ENCODE measurements at places on chromosomes 12 and 14.

DNA sequence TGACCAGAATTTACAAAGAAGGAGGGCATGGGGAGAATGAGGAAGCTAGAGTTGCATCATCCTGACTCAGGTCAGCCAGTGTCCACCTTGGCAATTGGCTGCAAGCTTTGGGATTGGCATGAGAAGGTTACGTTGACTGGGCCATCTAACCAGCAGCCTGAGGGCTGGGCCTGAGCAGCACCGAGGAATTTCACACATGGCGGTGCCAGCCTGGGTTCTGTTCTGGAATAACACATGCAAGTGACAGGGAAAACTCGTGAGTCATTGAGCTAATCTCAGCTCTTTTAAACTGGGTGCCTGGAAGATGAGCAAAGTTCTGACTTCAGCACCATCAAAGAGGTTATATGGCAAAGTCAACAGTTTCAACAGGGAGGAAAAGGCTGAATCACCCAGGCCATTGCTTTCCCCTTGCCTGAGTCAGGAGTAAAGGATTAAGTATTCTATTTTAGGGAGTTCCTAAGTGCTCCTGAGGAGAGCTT, 543.2 kb upstream of the TBX3 start:
- DNase-seq: no peak

DNA sequence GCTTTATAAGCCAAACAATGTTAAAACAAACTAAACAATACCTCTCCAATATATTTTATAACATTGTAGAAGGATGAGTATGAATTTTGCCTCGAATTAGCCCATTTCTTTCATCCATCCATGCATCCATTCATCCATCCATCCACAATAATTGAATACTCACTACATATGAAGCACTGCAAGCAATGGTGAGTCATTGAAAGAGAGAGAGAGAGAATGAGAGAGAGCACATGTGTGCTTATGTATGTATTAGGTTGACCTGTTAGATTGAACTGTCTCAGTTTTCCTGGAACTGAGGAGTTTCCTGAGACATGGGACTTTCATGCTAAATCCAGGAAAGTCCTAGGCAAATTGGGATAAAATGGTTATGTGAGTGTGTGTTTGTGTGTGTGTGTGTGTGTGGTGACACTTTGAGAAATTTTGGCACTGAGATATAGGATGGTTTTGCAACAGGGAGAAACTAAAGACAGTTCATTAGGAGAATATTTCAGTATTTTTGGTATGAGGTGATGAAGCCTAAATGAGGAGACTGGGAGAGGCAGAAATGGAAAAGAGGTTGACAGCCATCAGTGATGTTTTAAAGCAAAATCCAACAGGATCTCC, 98.4 kb downstream of the C12orf75 start:
- DNase-seq: no peak

DNA sequence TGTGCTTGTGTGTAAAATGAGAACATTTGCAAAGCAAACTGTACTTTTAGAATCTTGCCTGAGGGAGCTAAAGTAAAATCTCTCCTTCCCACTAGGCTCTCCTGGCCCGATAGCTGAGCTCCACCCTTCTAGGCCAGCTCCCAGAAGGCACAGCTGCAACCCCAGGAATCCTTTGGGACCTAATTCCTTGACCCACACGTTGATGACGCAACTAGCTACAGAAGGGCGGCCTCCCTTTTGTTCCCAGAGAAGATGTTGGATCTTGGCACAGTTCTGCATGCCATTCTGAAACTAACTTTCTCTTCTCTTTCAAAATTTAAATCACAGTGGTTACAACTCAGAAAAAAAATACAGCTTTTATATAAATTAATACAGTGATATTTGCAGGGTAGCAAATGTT, 268.1 kb downstream of the EGLN3 start:
- DNase-seq: no peak

GRCh38 chr12:104050436-104050835, 449 bp upstream of the GLT8D2 start:
- DNase-seq: no peak

GRCh38 chr14:90521930-90522483, 125.2 kb downstream of the CALM1 start:
- DNase-seq: no peak

GRCh38 chr12:9948606-9949296, 16.6 kb upstream of the CLEC2A start:
- no peak for DNase-seq

DNA sequence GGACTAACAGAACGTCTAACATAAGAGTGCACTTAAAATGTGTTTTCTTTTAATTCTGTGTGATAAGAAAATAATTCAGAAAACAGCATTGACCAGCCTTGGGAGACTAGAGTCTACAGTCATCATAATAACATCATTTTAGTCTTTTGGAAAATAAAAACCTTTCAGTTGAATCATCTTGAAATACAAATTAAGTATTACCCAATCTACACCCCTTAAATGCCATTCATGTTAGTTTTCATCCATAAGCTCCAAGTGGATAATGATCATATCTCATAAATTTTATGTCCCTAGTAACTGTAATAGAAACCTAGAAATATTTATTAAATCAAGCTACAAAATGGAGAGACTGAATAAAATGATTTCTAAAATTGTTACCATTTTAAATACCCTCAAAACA, 32.4 kb downstream of the EPS8 start:
- DNase-seq: no peak

All from NCI-H510A treated with DMSO at 0.1 percent for 48 hours (cell line).